ENCODE measurements at places on chromosomes 7 and 10.

DNA sequence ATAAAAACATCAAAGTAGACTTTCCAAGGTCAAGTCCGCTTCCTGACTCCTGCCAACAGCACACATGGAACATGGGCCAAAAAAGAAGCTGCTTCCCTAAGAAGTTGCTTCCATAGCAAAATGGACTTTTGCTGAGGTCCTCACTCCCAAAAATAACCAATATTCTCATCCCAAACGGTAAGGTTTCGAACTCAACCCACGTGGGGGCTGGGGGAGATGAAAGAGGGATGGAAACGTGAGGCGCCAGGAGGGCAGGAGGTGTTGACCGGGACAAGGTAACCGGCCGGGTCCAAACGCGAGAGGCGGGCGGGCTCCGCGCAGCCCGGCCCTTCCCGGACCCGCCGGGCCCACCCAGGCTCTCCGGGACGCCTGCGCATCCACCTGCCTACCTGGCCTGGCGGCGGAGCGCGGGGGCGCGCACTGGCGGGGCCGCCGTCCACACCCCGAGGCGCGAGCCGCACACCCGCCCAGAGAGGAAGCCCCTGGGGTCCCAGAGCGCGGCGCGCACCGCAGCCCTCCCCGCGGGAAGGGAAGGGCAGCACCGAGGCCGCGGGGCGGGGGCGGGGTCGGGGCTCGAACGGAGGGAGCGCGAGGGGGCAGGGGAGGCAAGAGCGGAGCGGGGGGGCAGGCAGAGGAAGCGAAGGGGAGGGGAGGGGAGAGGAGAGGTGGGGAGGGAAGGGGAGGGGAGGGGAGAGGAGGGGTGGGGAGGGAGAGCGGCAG, 742 bp downstream of the LMBR1 start:
- peak; percentile 70 for DNase-seq

DNA sequence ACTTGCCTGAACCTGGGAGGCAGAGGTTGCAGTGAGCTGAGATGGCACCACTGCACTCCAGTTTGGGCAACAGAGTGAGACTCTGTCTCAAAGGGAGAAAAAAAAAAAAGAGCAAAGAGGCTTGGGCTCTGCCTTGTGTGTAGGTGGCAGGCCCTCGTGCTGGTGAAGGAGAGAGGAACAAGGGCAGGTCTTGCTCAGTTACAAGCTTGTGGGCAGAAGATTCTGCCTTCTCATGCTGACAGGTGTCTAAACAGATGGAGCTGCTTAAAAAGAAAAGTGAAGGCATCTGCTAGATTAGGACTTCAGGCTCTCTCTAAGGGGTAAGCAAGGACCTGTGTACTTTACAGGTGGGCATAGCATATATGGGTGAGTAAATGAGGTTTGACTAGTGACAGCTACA, 65.5 kb upstream of the TRIM8 start:
- DNase-seq: no peak

DNA sequence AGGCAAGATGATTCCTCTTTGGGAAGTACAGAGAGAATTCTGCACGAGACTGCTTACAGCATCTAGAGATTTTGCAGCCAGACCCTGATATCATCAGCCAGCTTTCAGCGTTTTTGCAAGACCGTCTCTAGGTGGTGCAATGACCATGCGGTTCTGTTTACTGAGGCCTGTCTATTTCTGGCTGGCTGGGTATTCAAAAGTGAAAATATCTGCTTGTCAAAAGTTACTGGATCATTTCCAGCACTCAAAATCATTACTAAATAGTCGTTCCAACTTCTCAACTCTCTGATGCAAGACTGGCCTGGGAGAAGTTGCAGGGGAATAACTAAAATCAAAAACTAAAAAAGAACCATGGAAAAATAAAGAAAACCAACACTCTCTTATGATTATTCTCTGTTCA, 240.1 kb downstream of the ELMO1 start:
- no peak for DNase-seq

DNA sequence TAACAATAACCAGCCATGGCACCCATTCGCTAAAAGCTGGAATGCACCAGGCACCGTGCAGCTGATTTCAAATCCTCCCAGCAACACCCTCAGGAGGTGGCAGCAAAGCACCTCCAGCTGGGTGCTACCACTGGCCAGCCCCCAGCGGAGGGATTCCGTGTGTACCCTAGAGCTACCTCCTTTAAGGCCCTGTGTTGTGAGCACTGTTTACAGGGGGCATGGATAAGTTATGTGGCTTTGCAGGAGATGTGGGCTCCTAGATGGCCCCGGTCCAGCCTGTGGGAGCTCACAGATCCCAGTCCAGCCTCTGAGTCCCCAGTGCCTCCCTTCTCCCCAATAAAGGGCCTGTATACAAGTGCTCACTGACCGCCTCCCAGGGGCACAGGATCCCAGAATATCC, 27.1 kb downstream of the TNRC18 start:
- peak; percentile 54 for DNase-seq

- no peak for DNase-seq
Observed at GRCh38 chr7:105752671-105753275, 123.6 kb downstream of the ATXN7L1 start.

- no peak for DNase-seq
Observed at GRCh38 chr7:111528331-111528730, 34.0 kb downstream of the IMMP2L start.

GRCh38 chr7:143892527-143893300, 9.3 kb downstream of the TCAF1 start:
- DNase-seq: no peak

DNA sequence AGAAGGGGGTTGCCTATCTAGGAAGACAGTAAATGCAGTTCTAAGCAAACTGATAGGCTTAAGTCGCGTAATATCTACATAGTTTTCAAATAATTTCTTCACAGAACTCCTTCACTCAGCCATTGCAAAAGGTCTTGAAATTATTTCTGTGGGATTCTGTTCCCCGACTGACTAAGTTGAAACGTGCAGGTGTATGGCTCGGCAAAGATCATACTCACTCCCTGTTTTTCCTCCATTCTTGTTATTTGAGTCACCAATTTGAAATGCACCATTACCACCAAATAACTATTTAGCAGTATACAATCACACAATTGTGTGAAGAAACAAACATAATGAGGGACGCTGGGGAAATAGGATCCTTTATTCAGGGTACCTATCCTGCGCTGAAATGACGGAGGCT, 771.1 kb downstream of the GATA3 start:
- no peak for DNase-seq

DNA sequence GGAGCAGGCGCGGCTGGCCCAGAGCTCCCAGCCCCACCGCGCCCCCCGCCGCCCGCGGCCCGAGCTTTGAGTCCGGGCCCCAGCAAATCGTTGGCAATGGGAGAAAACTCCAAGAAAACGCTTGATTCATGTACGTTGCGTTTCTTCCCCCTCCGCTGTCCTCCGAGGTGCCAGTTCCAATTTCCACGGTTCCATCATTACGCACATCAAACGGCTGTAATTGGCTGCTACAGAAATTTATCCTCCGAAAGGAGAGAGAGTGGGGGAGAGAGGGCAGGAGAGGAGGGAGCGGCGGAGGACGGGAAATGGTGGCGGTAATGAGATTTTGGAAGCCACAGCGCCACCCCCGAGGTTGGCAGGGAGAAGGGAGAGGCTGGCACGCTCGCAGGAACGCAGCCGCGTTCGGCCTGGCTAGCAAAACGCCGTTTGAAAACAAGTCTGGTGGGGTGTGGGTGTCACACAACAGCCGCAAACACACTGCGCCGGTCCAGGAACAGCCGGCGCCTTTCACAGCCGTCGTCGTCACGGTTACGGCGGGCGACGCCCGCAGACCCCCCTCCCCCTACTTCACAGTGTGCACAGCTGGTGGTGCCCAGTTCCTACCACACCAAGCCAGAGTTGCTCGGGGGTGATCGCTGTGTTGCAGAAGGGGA, 57.5 kb downstream of the UNCX start:
- peak; percentile 28 for DNase-seq

DNA sequence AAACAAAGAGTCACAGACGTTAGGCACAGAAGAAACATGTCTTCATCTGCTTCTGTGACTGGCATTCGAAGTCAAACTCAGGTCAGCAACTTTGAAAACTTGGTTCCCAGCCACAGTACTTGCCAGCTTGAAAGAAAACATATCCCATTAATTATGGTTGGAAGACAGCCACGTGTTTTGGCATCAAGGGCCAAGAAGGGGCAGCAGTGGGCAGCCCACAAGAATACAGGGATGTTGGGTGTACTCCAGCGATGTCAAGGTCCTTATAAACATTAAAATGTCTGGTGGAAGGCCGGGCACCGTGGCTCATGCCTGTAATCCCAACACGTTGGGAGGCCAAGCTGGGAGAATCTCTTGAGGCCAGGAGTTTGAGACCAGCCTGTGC, 29.5 kb downstream of the JCAD start:
- DNase-seq: no peak

GRCh38 chr10:97760461-97761257, 11.1 kb downstream of the SFRP5 start:
- no peak for DNase-seq

GRCh38 chr7:121876656-121877500, 3.9 kb downstream of the PTPRZ1 start:
- no peak for DNase-seq

GRCh38 chr7:82044497-82045080, 274.7 kb upstream of the HGF start:
- DNase-seq: no peak

- no peak for DNase-seq
Observed at GRCh38 chr10:76576276-76576962, 1061.2 kb downstream of the KCNMA1 start.

DNA sequence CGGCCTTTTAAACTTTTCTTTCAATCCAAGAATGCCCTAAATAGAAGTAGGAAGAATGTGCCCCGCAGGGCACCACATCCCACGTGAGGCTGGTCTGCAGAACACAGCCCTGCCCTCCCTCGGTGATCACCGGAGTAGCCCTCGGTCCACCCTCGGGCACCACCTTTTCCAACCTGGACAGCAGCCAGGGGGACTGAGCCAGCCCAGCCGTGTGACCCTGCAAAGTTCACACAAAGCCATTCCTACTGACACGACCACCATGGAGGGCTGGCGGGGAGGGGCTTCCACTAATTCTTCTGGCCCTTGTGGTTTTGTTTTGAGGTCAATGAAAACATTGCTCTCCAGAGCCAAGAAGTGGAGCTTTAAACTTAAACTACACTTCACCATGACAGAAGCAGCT, 132.2 kb downstream of the TCERG1L start:
- DNase-seq: no peak

Measured in stimulated activated CD4-positive, alpha-beta T cell treated with anti-CD3 and anti-CD28 coated beads, Interleukin-2, amount 100 ng/mL, for 24 hours (primary cell).